ENCODE measurements at places on chromosomes 12 and 14.
A peak's percentile ranks its signal among the peaks of the same experiment; 100 is the strongest.

DNA sequence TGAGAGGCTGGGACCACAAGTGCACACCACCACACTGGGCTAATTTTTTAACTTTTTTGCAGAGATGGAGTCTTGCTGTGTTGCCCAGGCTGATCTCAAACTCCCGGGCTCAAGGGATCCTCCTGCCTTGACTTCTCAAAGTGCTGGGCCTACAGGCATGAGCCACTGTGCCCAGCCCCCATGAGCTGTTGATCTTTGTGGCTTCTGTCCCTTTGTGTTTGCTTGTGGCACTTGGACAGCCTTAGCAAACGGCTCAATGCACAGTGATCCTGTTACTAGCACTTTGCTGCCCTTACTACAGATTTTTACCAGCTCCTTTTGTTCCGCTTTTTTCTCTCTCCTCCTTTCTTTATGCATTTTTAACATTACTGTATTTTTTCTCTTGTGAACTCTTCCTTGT is 25.3 kb upstream of the EVL start:
- DNase-seq = no peak

GRCh38 chr14:101584055-101584859 is 23.0 kb downstream of the DIO3 start:
- no peak for DNase-seq

- DNase-seq = peak; percentile 86
Observed at GRCh38 chr12:102957339-102958050, at the start of gene ASCL1. TSS of gene ASCL1 (plus strand) at chr12:102957674. CDS start at chr12:102958245, 571 bp downstream.

DNA sequence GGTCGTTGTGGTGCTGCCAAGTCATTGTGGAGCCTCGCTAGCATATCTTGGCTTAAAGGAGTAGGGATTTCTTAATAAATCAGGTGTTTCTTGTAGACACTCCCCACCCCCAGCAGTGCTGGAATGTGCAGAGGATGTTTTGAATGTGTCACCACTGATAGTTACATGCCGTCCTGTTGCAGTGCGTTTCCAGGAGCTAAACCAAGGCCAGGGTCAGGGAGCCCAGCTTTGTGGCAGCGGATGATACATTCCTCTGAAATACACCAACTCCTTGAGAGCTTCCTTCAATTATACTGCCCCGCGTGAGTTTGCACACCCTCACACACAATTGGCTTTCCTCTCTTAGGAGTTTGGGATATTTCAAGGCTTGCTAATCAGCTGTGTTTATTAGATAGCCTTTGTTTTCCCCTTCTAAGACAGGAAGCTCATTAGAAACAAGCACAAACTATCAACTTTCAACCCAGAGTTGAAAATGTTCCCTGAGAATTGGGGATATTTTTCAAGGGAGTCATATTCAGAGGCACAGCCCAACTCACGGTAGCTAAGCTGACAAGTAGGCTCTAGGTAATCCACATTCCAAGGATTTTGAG is 154.9 kb downstream of the C12orf75 start:
- no peak for DNase-seq
